ENCODE measurements at places on chromosomes 12 and 14.

DNA sequence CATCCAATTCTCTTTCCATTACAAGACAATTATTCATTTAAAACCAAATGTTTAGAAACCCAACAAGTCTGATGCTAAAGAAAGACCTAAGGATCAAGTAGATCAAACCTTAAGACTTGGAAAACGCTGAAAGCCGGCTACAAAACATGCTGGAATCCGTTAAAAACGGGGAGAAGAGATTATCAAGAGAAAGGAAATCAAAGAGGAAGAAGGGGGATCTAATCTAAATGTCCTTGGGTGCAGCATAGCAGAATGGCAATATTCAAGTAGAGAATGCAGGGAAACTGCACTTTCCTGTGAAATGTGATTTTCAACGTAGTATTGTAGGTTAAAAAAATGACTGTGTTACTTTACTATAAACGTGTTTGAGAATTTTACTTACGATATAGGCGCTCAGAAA, 1.3 kb downstream of the PPP1R13B start:
- H3K4me3 ChIP-seq, result peak overlapping the region; percentile 87
- peak overlapping the region; percentile 91 for H3K27ac ChIP-seq
- no peaks in the 10 kb centered on the region for H3K27me3 ChIP-seq
- DNase-seq, result no peak
- H3K36me3 ChIP-seq, result no peaks in the 10 kb centered on the region

DNA sequence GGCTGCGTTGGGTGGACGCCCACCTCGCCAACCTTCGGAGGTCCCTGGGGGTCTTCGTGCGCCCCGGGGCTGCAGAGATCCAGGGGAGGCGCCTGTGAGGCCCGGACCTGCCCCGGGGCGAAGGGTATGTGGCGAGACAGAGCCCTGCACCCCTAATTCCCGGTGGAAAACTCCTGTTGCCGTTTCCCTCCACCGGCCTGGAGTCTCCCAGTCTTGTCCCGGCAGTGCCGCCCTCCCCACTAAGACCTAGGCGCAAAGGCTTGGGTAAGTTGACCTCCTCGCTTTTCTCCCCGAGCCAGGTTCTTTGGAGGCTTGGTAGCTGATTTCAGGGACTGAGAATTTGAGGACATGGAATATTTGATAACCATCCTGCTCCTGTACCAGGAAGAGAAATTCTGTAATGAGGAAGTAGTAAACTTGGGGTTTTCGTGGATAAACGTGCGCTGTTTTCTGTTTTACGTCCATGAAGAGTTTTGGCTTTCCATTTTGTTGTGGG, 530 bp downstream of the APAF1 start:
- peak overlapping the region; percentile 95 for H3K27ac ChIP-seq
- H3K27me3 ChIP-seq, result no peaks in the 10 kb centered on the region

- no peak overlapping the region for H3K4me3 ChIP-seq
- DNase-seq, result no peak
- H3K36me3 ChIP-seq, result no peaks in the 10 kb centered on the region
- no peaks in the 10 kb centered on the region for H3K27me3 ChIP-seq
- no peaks in the 10 kb centered on the region for H3K4me1 ChIP-seq
- no peak overlapping the region for H3K27ac ChIP-seq
Measured at GRCh38 chr14:29442696-29443095, 485.0 kb downstream of the PRKD1 start.

- H3K27ac ChIP-seq, result no peak overlapping the region
- H3K27me3 ChIP-seq, result no peaks in the 10 kb centered on the region
- H3K4me3 ChIP-seq, result no peak overlapping the region
Measured at GRCh38 chr12:53065470-53065869, 13.7 kb downstream of the SPRYD3 start.

GRCh38 chr14:104421892-104422828, 157.4 kb upstream of the C14orf180 start:
- peaks cover 5% of the 10 kb centered on the region for H3K27me3 ChIP-seq
- H3K27ac ChIP-seq, result no peak overlapping the region
- H3K4me3 ChIP-seq, result no peak overlapping the region
- no peak for DNase-seq
- H3K36me3 ChIP-seq, result no peaks in the 10 kb centered on the region
